Tracheal epithelial cell (primary cell): ENCODE measurements at places on chromosomes 6 and 20. TPM values are rescaled to one million over a fixed set of nuclear protein-coding genes. Genes with fewer than 3 reads are reported as not detected.

LY86 gene
- total RNA-seq = not detected in 2 replicates

FHL5 gene
- total RNA-seq = not detected in 2 replicates

OPRM1 gene
- total RNA-seq = not detected in 2 replicates

BPIFB1 gene
- not detected in 2 replicates for total RNA-seq

HAO1 gene
- not detected in 2 replicates for total RNA-seq

IPCEF1 gene
- under 0.01 TPM in 2 replicates for total RNA-seq

TUBE1 gene
- total RNA-seq = 20.0 and 26.2 TPM in 2 replicates

EYS gene
- total RNA-seq = under 0.01 and 0.64 TPM in 2 replicates

PTCRA gene
- not detected in 2 replicates for total RNA-seq

TMC2 gene
- not detected in 2 replicates for total RNA-seq

ARHGAP18 gene
- 7.2 and 9.9 TPM in 2 replicates for total RNA-seq

PRRT1 gene
- total RNA-seq = not detected in 2 replicates

TAAR5 gene
- not detected in 2 replicates for total RNA-seq

SAPCD1 gene
- total RNA-seq = not detected in 2 replicates

PARD6B gene
- total RNA-seq = 10.7 and 19.0 TPM in 2 replicates

ADTRP gene
- 6.5 and 12.8 TPM in 2 replicates for total RNA-seq

BPIFB3 gene
- total RNA-seq = not detected in 2 replicates

ARFGEF3 gene
- total RNA-seq = 6.7 and 8.3 TPM in 2 replicates

NDRG3 gene
- total RNA-seq = 15.1 and 16.6 TPM in 2 replicates

C20orf144 gene
- 0.24 TPM in 1 of 2 replicates, not detected in the other for total RNA-seq

BMP6 gene
- 1.1 and 2.2 TPM in 2 replicates for total RNA-seq

LCA5 gene
- total RNA-seq = 2.6 and 2.7 TPM in 2 replicates

CCN6 gene
- 0.72 TPM in 1 of 2 replicates, not detected in the other for total RNA-seq

RCAN2 gene
- 0.72 TPM in 1 of 2 replicates, not detected in the other for total RNA-seq

MLN gene
- total RNA-seq = not detected in 2 replicates

SLC17A3 gene
- 0.72 TPM in 1 of 2 replicates, not detected in the other for total RNA-seq

PLG gene
- total RNA-seq = not detected in 2 replicates

PI3 gene
- 7.0 and 45.3 TPM in 2 replicates for total RNA-seq

CST4 gene
- not detected in 2 replicates for total RNA-seq

EGFL8 gene
- 0.24 TPM in 1 of 2 replicates, not detected in the other for total RNA-seq

PSORS1C2 gene
- total RNA-seq = not detected in 2 replicates

DPPA5 gene
- not detected in 2 replicates for total RNA-seq

GNAS-AS1 gene
- 0.48 TPM in 1 of 2 replicates, not detected in the other for total RNA-seq

EPPIN gene
- not detected in 2 replicates for total RNA-seq

GLP1R gene
- total RNA-seq = not detected in 2 replicates

PPP1R3D gene
- 10.6 and 16.4 TPM in 2 replicates for total RNA-seq

RAD21L1 gene
- total RNA-seq = not detected in 2 replicates

HLA-DRB5 gene
- under 0.01 TPM in 1 of 2 replicates, not detected in the other for total RNA-seq

PRR18 gene
- total RNA-seq = under 0.01 TPM in 1 of 2 replicates, not detected in the other

ISM1 gene
- under 0.01 TPM in 1 of 2 replicates, not detected in the other for total RNA-seq

POM121L2 gene
- total RNA-seq = not detected in 2 replicates

ULBP2 gene
- 3.6 and 11.1 TPM in 2 replicates for total RNA-seq

OR2W1 gene
- total RNA-seq = not detected in 2 replicates

SLC17A2 gene
- total RNA-seq = not detected in 2 replicates
